ENCODE measurements at places on chromosomes 7 and 10.

GRCh38 chr7:106563466-106564150 lies 97.3 kb downstream of the CCDC71L start:
- no peak for DNase-seq

DNA sequence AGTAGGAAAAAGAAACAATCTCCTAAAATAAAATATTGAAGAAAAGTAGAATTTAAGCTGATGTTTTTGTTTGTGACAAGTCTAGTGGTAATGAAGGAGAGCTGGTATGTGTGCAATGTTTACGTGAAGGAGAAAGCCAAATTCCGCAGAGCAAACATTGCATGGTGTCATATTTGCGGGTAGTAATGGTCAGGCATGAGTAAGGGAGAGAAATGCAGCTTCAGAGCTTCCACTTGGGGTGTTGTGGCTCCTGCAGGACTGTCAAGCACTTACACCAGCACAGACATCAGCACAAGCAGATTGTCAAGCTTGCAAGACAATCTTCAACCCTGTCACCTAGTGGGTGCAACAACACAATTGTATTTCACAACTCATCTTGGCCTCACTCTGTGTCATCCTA lies 136.5 kb upstream of the ETV1 start:
- no peak for DNase-seq

DNA sequence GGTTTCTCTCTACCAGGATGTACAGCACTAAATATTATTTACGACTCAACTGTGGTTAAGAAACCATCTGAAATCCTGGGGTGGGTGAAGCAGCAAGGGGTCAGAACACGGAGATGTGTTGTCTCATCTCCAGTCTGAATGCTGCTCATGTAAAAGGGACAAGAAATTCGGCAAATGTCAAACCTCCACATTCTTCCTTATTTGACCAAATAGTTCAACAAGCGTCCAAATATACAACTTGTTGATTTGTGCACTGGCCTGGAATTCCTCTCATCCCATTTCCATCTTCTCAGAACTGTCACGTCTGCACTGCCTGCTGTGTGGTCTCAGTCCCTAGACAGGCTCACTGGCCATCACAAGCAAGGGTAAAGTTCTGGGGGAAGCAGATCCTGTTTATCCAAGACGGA lies 520.0 kb downstream of the PARD3 start:
- DNase-seq, result no peak

- DNase-seq, result no peak
These were observed 433.0 kb downstream of the ANKRD7 start for GRCh38 chr7:118657391-118658005.

GRCh38 chr7:139887992-139888481 lies 59.0 kb downstream of the TBXAS1 start:
- DNase-seq, result peak; percentile 60

DNA sequence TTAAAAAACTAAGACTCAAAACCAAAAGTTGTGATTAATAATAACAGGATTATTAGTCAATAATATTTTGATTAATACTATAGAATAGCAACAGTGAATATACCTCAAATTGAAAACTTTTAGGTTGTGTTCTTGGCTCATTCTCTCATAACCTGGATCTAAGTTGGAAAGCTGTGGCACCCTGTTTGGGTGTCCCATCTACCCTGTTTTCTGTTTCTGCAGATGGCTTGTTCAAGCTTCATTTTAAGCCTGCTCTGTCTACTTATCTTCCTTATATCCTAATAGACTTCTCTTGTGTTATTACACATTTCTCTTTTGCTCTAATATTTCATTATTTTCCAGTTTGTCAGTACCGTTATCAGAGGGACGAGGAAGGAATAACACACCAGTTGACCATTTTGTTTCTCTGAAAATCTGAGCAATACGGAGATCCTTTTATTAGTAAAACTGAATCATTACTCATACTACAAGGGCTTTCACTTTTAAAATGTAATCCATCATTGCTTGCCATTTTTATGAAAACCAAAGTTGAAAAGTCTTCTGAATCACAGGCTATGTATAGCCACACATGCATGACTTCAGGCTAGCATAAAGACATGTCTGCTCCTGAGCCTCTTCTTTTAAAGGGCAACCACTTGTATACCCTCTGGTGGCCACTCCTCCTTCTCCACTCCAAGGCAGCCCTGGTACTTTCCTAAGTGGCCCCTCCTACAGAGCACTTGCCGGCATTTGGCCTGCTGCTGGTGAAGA lies 22.3 kb downstream of the COX15 start:
- no peak for DNase-seq

GRCh38 chr10:7788639-7789286 lies 786 bp downstream of the ATP5F1C start:
- no peak for DNase-seq

DNA sequence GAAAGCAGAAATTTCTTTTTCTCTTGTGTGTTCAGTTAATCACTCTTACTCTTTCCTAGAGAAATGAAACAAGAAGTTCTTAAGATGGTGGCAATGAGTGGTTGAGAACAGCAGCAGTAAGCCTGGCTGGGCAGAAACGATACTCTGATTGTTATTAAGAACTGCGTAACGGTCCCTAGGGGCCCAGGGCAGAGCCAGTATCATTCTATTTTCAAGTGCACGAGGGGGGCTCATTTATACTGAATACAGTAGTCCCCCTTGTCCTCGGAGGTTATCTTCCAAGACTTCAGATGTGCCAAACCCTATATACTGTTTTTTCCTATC lies 64.9 kb downstream of the EEPD1 start:
- no peak for DNase-seq

DNA sequence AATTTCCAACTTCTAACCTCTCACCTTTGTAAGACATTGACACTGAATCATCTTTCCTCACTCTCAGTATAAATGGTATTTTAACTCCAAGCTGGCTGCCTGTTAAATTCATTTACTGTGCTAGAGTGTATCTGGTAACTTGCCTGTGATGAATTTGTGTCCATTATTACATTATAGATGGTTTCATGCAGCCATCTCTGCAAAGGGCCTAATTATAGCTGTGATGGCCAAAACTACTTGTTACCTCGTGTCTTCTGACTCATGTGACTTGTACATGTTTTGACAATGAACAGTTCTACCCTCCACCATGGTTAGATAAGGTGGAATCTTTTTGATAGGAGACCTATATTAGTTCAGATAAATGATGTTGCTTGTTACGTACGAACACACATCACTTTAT lies 392.0 kb downstream of the PAXIP1 start:
- DNase-seq, result no peak

DNA sequence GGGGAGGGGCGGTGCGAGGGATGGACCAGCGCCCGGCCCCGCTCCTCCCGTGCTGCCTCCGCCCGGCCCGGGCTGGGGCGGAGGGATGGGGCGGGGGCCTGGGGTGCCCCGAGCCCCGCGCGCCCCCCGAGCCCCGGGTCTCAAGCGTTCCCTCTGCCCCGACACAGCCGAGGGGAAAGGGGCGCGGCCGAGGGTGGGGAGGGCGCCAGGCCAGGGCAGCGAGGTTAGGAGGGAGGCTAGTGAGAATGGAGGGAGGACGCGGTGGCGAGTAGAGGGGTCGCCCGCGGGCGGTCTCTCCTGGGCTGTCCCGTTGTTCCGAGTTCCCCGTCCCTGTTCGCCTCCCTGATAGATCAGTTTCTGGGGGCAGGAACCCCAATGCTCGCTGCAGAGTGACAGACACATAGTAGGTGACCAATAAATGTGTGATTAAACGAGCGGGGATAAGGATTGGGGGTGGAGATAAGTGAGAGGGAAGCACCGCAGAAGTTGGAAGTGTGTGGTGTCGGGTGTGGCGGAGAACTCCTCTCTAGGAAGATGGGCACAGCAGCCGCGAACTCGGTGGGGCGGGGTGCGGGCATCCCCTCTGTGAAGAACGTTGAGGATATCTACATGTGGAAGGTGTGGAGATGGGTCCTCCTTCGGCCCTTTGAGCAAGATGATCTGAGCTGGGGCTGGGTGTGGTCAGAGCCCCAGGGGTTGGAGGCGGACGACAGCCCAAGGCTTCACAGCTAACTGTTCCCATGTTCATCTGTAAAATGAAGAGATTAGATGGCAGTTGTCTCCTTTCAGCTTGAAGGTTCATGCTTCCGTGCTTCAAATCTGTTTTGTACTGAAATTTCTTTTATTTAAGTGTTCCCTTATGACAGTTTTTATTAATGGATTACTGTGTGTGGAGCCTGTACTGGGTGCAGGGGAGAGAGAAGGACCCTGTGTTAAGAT lies 580 bp downstream of the ZNF775 start:
- DNase-seq, result no peak

GRCh38 chr7:139452958-139453672 lies 30.4 kb downstream of the KLRG2 start:
- DNase-seq, result no peak

Measured in inflammatory macrophage treated with lipopolysaccharide for 1 hour (primary cell).